Chondrocyte (in vitro differentiated cells): ENCODE measurements at places on chromosomes 7 and 10. TPM values are rescaled to one million over a fixed set of nuclear protein-coding genes. Genes with fewer than 3 reads are reported as not detected.

DNA sequence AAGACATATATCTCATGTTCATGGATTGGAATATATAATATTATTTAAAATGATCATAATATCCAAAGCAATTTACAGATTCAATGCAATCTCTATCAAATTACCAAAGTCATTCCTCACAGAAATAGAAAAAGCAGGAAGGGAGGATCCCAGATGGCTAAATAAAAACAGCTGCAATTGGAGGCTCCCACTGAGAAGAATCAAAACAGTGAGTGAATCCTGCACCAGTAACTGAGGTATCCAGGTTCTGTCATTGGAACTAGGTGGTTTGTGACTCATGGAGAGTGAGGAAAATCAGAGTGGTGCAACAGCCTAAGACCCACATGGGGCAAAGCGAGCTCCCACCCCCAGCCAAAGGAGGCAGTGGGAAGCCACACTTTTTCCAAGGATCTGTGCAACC is 128.4 kb downstream of the MTERF1 start:
- H3K4me1 ChIP-seq: no peaks in the 10 kb centered on the region
- H3K27me3 ChIP-seq: no peaks in the 10 kb centered on the region
- H3K4me3 ChIP-seq: no peak overlapping the region
- H3K27ac ChIP-seq: no peak overlapping the region

GRCh38 chr10:132651511-132652029 is 114.0 kb downstream of the INPP5A start:
- no peak overlapping the region for H3K4me3 ChIP-seq
- no peak for DNase-seq
- H3K36me3 ChIP-seq: peaks cover 6% of the 10 kb centered on the region
- peaks cover 3% of the 10 kb centered on the region for H3K4me1 ChIP-seq

The ST8SIA6 gene
- 0.24 TPM in 1 of 3 replicates, not detected in the others for total RNA-seq

The NANOS1 gene
- 3.8 to 9.7 TPM (median 4.5 TPM) in 3 replicates for total RNA-seq

The HMX3 gene
- not detected in 3 replicates for total RNA-seq

The PON1 gene
- not detected in 3 replicates for total RNA-seq

The PCLO gene
- total RNA-seq: 1.3 to 2.2 TPM (median 1.5 TPM) in 3 replicates
